Fibroblast of skin of abdomen (primary cell): ENCODE measurements at places on chromosomes 5 and 9.

DNA sequence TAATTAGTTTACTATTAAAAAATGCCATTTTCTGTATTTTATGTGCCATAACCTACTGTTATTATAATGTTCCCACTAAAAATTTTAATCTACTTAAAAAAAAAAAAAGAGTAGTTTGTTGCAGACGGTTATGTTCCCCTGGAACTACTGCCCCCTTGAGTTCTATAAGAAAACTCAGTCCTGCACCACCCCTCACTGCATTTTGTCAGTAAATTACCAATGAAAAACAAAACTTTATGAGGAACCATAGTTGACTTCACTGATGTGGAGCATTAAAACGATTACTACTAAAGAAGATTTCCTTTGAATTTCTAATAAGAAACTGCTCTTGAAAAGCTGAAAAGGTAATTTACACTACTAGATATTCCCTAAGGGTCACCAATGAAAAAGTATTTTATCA, 288.7 kb downstream of the FBXL17 start:
- DNase-seq = peak; percentile 21

GRCh38 chr5:122362361-122362760, 50.3 kb downstream of the SNCAIP start:
- no peak for DNase-seq

DNA sequence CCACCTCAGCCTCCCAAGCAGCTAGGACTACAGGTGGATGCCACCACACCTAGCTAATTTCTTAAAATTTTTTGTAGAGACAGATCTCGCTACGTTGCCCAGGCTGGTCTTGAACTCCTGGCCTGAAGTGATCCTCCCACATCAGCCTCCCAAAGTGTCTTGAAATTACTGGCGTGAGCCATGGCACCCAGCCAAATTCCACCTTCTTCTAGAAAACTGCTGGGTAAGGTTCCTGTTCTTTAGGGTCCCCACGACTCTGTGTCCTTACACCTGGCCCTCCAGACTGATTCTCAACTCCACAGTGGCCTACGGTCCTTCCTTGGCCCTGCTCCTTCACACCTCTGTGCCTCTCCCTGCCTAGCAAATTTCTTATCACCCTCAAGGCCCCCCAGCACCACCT, 1.9 kb downstream of the MAPK9 start:
- no peak for DNase-seq

GRCh38 chr9:131661568-131662288, 78.1 kb downstream of the RAPGEF1 start:
- no peak for DNase-seq
